ENCODE measurements at places on chromosomes 5 and 9. TPM values are rescaled to one million over a fixed set of nuclear protein-coding genes. Genes with fewer than 3 reads are reported as not detected.

DNA sequence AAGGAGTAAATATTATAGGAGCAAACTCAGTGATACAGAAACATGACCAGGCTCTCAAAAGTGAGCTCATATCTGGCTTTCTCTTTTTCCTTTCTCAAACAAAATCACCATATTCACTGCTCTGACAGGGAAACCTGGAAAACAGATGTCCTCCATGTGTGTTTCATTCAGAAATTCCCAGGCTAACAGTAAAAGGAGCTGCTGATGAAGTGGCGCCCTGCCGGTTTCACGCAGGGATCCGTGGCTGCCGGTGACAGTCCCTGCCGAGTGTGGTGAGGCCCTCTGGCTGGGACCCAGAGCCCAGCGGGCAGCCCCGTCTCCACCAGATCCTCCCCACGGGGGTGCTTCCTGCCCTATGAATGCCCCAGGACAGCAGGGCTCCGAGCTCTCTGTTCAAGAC is 208.1 kb downstream of the GNA14 start:
- no peak for DNase-seq

- no peak for DNase-seq
These were observed 84.7 kb upstream of the TBC1D2 start for GRCh38 chr9:98339987-98340800.

Gene SYNPO
- total RNA-seq = 0.11 TPM

GRCh38 chr5:33816791-33817190 is 75.0 kb downstream of the ADAMTS12 start:
- no peak for DNase-seq

Gene RLN1
- 2.2 TPM for total RNA-seq

- DNase-seq = no peak
These were observed 9.2 kb downstream of the ZBTB5 start for GRCh38 chr9:37455884-37456647.

Gene RANBP6
- 11.7 TPM for total RNA-seq

Gene PCDHA12
- total RNA-seq = not detected

DNA sequence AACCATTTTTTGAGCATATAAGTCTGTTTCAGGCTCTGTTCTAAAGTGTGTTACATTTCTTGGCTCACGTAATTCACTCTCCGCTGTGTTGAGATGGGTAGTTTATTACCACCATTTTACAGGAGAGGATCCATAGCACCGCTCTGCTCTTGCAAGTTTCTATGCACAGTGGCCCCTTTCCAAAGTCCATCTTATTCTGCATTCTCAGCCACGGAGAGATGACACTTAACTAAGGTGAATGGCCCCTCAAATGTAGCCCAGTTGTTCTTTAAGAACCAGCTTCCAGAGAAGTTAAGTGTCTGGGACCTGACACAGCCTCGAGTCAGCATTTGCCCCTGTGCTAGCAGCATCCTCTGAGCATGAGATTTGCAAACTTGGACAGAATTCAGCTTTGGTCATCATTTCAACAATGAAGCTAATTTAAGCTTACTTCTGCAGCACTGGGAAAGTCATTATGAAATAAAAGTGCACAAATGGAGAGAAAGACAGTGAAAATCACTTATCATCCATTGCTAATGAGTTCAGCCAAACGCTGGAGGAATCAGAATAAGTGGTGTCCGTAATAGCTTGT is 61.9 kb downstream of the FAM78A start:
- DNase-seq = no peak

GRCh38 chr5:38845526-38846378 is at the start of gene OSMR:
Gene OSMR (plus strand): TSS chr5:38846012. CDS start chr5:38869045, 23,033 bp downstream.
- DNase-seq = peak; percentile 72

DNA sequence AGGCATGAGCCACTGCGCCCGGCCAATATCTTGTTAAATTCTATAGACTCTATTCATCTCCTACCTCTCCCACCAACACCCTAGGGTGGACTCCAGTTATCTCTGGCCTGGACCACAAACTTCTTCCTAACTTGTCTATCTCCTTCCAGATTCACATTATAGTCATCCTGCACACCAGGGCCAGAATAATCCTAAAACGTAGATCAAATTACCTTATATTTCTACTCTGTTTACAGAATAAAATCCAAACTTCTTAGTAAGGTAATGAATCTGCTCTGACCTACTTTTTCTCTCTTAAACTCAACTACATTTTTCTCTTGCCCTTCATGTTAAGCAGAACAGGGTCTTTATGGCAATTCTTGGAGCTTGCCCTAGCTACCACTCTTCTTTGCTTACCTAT is 6.9 kb downstream of the ELL2 start:
- DNase-seq = no peak

GRCh38 chr5:36722900-36723299 is 116.5 kb downstream of the SLC1A3 start:
- DNase-seq = peak; percentile 8

Gene PTGES
- 0.09 TPM for total RNA-seq

GRCh38 chr5:177446200-177447065 is at the start of gene PRR7:
Gene PRR7 (plus strand): TSS chr5:177446814. CDS start chr5:177455068, 8,254 bp downstream.
- DNase-seq = peak; percentile 83

- peak; percentile 60 for DNase-seq
These were observed 7.8 kb downstream of the RAPGEF1 start for GRCh38 chr9:131732061-131732526.

GRCh38 chr9:89053301-89053700 is 62.0 kb downstream of the S1PR3 start:
- no peak for DNase-seq

All from activated CD4-positive, alpha-beta T cell treated with anti-CD3 and anti-CD28 coated beads for 36 hours (primary cell).